COLO829 (cell line): ENCODE measurements at places on chromosomes 11 and 22.

GRCh38 chr11:126988655-126989054, 11.9 kb downstream of the KIRREL3 start:
- DNase-seq, result no peak

GRCh38 chr22:24068717-24069297, 57.7 kb downstream of the CABIN1 start:
- DNase-seq, result no peak

DNA sequence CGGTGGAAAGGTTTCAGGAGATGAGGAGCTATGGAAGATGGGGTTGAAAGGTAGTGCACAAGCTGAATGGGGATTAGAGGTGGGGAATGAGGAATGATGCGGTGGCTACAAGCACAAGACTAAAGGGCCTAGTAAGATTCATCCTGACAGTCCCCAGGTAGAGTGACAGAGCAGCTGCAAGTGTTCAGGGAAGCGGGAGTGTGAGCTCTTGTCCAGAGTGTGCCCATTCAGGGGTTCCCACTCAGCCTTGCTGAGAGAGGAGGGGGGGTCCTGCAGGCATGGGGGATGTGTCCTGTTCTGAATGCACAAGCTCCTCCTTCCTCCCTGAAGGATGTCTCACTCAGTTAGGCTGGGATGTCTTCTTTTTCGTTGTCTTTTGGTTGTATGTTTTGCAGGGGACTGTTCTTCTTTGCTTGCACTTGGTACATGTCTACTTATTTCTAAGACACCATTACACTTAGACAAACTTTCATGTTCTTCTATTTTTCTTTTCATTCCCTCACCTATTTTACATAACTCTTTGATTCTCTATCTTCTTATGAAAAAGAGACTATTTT, 25.8 kb upstream of the CLPB start:
- no peak for DNase-seq

DNA sequence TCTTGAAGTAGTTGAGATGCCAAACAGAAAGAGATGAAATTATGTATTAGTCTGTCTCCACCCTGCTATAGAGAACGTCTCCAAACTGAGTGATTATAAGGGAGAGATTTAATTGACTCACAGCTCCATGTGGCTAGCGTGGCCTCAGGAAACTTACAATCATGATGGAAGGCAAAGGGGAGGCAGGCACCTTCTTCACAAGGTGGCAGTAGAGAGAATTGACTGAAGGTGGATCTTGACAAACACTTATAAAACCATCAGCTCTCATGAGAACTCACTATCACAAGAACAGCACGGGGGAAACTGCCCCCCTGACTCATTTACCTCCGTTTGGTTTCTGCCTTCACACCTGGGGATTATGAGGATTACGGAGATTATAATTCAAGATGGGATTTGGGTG, 794.0 kb downstream of the CNTN5 start:
- DNase-seq, result no peak

DNA sequence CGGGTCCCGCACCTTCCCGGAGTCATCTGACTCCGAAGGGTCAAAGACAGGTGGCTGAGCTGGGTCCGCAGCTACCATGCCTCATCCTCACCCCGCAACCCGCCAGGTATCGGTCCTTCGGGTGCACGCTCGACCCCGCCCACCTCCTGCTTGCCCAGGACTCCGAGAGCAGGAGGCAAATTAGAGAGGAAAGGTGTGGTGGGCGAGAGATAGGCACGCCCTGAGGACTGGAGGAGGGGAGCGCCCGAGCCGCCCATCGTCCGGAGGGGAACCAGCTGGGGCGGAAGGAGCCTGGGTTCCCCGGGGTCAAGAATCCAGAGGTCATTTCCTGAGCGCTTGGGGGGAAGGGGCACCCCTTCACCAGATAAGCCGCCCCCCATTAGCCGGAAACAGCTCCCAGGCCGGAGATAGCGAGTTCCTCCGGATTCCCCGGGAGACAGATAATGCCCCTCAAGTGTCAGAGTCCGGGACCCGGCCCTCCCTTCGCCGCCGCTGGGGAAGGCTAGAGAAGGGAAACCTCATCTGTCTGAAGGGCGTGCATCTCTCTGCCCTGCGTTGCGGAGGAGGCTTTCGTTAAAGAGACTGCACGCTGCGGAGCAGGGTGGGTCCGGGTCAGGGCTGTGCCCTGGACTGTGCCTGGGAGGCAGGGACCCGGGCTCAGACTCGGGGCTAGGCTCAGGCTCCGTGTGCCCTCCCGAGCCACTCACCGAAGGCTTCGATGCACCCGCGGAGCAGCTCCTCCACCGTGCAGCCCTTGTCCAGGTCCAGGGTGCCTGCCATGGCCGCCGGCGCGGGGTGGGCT, 1.7 kb downstream of the RASGRP2 start:
- no peak for DNase-seq

GRCh38 chr11:73975479-73975757, 7.2 kb downstream of the UCP2 start:
- no peak for DNase-seq

- no peak for DNase-seq
These were observed 72.7 kb upstream of the PRDM11 start for GRCh38 chr11:45073685-45074141.
